ENCODE measurements at places on chromosomes 1 and 21.
A peak's percentile ranks its signal among the peaks of the same experiment; 100 is the strongest.

DNA sequence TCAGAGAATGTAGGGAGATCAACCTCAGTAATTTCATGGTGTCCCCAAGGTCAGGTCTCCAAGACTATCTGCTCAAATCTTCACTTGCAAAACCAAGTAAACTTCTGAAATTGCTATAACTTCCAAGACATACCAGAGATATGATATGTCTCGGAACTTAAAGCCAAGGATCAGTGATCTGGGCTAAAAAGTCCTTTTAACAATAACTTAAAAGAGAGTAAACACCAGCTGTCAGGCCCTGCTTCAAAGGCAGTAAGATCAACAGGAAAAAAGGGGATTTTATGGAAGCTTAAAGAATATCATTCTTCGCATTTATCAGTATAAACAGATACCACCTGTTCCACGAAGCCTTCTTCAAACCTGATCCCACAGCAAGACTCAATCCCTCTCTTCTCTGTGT is 13.7 kb downstream of the UBR4 start:
- DNase-seq, result no peak

DNA sequence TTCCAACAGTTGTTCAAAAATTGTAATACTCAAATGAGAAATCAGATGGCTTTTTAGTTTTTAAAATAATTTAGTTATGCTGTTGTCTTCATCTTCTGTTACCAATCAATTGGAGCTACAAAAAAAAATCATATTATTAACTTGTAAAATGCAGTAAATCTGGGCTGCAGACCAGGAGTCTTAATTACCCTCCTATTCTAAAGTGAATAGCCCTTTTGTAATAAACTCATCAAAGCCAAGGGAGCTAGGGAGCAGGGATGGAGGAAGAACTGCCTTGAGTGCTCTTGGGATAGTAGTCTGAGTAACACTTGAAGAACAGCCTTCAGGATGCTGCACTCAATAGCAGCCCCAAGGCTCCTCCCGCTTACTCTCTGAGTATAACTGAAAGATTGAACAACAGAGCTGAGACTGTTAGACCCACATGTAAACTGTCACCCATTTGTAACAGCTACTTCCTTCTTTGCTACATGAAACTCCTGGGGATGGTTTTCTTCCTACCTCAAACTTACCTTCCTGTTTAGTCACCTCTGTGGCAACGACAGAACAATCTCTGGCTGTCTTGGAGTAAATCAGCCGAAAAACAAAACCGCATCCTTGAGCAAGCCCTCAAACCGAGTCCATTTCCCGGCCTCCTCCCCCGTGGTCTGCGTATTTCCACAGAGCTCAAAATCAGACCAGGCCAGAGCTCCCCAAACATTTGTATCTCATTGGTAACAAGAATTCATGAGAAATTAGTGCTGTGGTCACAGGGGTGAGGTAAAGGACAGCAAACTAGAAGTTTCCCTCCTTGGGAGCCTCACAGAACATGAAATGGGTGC is 55.9 kb downstream of the CD58 start:
- no peak for DNase-seq

- DNase-seq, result no peak
Measured at GRCh38 chr1:237199026-237199425, 157.0 kb downstream of the RYR2 start.

DNA sequence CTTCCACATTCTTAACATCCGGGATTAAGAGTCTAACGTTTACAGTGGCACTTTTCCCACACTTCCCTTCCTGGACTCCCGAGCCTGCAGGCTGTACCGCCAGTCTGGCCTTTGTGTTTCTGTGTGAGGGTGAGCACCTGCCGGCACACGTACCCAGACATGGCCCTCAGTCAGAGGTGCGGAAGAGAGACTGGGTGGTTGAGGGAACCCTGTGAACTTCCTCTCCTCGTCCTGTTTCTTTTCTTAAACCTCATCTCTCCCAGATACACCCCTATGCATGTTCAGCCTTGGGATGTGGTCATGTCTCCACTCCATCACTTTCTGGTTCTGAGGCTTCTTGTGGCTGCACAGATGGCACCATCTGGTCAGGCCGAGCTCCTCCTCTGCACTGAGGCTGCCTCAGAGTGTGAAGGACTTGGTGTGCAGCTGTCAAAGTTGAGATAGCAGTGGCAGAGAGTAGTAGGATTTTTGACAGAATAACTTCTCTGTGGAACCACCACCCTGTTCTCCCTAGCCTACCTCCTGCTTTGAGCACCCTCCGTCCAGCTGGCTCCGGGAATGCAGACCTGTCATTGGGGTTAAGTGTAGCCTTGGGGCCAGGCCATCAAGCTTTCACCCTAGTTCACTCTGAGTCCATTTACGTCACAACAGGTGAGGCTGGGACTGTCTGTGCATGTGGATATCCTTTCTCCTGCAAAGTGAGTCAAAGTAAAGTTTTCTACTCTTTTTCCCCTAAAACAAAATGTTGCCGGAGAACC is 31.4 kb downstream of the VASH2 start:
- DNase-seq, result no peak

GRCh38 chr1:212713465-212714136 is 14.0 kb upstream of the BATF3 start:
- DNase-seq, result no peak

DNA sequence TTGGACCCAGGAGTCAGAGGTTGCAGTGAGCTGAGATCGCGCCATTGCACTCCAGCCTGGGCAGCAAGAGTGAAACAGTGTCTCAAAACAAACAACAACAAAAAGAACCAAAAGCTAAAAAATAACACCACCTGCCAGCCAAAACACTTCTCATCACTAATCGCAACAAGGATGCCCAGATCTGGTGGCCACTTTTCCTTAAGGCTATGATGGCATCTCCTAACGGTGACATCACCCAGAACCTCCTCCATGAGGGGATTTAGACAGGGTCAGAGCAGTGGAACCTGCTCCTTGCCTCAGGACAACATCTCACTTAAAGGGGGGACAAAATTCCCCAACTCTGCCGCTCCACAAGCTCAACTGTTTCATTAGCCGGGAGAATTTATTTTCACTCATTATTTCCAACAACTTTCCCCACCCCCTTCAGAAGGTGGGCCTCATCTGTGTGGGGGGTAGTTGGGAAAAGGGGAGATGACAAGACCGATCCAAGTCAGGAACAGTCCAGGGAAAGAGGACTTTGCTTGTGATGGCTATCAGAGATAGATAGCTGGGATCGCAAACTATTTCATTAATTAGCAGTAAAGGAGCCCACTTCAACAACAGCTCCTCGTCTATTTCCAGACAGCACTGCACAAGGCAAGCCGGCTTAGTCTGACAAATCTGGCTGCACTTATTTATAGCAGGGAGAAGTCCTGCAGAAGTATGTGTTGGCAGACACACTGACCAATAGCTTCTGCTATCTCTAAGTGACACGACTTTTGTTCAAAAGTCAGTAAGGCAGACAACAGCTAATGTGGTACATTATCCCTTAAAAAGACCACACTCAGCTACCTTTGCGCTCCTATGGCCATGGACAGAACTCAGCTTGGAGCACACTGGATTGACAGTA is 2.6 kb downstream of the PABPC4 start:
- DNase-seq, result no peak

DNA sequence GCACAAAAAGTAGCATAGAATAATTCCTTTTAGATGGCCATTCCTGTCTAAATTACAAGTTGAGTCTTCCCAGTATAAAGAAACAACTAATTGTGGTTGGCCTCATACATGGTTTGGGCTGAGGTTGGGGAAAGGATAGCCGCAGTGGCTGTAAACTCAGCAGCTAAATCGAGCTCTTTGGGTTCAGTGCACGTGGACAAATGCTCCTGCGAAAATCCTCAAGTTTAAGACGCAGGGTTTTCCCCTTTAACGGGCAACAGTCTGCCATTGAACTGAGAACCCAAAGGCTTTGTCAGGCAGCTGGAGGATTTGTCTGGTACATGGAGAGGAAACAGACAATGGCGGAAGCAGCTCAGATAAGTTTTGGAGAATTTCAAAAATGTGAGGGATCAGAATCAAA is 331.9 kb downstream of the TGFB2 start:
- DNase-seq, result no peak

GRCh38 chr1:42136466-42136865 is 16.7 kb upstream of the GUCA2B start:
- no peak for DNase-seq

GRCh38 chr1:178593515-178593914 is 80.6 kb downstream of the TEX35 start:
- DNase-seq, result no peak

DNA sequence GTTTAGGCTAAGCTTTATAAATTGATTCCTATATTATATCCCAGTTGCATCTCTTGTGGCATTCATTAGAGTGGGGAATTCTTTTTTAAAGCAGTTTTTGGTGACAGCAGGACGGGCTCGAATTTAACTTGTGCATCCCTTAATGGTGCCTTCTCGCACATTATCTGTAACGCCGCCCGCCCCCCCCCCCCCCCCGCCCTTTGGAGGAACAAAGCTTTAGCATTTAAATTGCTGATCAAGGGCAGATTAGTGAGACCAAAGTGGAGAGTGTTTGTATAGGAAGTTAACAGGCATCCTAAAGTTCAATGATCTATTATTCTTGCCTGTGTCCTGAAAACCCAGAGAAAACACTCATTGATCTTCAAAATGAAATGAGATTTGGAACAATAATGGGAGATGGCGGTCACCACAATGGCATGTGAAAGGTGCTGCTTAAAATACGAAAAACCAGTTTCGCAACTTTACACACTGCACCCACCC is 2.2 kb downstream of the LMO4 start:
- no peak for DNase-seq

DNA sequence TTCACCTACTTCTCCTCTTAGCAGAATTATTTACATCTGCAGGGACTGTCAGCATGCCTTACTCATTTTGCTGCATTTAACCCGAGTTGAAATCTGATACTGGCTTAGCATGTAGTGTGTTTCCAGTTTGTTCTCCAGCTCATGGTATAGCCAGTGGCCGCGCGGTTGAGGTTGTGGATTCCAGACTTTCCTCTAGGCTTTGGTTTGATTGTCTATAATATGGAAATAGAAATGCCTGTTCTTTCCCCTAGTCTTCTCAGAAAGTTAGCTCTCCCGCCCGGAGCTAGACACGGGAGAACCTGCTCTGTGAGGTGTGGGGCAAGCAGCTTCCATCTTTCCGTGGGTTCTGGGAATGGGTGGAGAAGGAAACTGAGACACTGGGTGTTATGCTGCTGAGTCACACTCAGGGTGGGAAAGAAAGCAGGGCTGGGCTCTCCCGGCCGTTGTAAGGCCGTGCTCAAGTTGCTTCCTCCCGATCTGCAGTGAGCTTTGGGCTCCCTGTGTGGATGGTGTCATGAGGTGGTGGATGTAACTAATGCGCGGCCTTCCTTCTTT is 206.8 kb upstream of the TMEM51 start:
- DNase-seq, result no peak

- no peak for DNase-seq
Measured at GRCh38 chr1:29931477-29932175, 695.3 kb downstream of the PTPRU start.

DNA sequence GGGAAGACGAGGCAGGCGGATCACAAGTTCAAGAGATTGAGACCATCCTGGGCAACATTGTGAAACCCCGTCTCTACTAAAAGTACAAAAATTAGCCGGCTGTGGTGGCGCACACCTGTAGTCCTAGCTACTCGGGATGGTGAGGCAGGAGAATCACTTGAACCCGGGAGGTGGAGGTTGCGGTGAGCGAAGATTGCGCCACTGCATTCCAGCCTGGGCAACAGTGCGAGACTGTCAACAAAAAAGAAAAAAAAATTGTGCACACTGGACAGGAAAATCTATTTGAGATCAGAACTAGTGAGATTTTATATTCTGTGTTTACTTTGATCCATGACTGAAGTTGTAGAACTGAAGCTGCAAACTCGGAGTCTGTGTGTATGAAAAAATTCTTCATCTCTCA is 40.2 kb downstream of the SNRPE start:
- DNase-seq, result no peak

GRCh38 chr21:34536311-34536710 is 24.3 kb upstream of the KCNE1 start:
- no peak for DNase-seq

- no peak for DNase-seq
Measured at GRCh38 chr1:99457381-99458165, 188.3 kb upstream of the PALMD start.

GRCh38 chr1:121544500-121544899 is 359.7 kb downstream of the SRGAP2C start:
- DNase-seq, result no peak

DNA sequence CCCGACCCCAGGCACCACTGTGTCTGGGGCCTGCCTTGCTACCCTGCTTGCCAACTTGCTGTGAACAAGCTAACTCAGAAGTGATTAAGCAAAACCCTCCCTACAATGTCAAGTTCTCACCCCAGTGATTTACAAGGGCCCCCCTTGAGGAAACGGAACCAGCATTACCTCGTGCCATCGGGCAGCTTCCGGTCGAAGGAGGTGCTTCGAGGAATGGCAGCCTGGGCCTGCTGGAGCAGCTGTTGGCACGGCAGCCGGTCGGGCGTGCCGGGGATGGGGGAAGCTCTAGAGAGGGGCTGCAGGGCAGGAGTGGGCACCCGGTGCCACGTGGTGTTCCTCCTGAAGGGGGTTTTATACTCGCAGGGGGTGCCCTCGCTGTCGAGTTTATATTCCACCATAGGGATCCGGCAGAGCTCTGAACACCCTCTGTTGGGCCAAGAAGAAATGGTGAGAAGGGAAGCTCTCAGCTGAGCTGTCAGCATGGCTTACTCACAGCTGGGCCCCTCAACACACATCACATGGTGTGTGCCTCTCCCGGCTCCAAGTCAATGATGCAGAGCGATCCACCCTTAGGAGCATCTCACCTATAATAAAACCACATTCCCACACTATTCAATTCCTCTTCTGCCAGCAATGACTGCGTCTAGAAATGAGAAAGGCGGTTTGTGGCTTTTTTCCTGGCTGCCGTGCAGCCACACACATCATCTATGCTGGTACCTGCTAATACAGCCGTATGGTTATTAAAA is 184.4 kb downstream of the SIPA1L2 start:
- DNase-seq, result no peak

GRCh38 chr1:110434946-110435345 is 16.0 kb upstream of the PROK1 start:
- no peak for DNase-seq

DNA sequence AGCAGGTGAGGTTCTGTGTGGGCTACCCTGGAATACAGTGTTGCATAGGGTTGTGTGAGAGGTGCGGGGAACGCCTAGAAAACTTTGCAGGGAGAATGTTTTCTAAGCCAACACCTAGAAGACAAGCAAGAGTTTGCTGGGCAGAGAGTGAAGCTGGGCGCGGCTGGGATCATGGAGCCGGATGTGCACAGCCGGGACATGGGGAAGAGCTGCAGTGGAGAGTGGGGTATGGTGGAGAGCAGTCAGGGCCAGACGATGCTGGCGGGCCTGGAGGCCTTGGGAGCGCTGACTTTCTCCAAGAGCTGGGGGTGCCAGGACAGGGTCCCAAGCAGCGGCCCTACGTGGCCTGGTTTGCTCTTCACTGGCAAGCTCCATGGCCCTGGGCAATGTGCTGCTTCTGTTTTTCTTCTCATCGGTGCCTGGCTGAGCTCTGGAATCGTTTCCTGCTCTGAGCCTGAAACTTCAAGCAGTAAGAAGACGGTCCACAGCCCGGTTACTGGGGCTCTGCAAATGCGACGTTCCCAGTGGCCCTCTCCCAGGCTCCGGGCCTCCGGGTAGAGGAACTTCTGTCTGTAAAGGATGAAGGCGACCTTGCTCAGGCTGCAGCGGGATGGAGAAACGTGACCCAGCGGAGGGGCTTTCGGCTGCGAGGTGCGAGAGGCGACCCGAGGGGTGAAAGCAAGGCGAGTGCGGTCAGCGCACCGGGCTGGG is 51.9 kb upstream of the CD34 start:
- no peak for DNase-seq

GRCh38 chr1:15341634-15342407 is 67.9 kb upstream of the EFHD2 start:
- DNase-seq, result peak; percentile 46

GRCh38 chr1:189623336-189623735 is 854.3 kb downstream of the BRINP3 start:
- no peak for DNase-seq
